ENCODE measurements at places on chromosomes 7 and 10.

DNA sequence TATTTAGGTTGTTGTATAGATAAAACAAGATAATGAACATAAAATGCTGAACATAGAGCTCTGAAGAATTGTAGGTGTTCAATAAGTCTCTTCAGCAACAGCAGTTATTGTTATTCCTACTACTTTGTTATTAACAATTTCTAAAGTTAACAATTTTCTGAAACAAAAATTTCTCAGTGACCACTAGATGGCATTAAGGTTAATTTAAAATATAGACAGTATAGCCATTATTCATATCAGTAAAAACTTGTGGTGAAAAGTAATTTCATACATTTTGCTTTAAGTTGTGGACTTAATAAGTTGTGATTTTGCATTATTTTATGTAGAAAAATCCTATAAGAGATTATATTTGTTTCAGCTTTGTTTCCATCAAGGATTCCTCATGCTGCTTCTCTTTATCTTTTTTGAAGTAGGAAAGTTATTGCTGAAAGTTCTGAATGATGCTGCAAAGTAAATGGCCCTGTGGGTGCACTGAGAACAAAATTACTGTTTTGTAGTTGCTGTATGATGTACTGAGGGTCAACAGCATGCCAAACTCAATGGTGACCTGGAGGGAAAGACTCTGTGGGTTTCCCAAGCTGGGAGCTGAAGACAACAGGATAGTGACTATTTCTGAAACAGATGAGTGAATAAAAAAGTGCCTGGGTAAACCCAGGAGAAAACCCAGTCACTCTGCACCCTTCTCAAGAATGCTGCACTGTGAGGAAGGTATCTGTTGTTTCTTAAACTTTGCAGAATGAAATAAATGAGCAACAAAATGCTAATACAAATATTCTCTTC lies 253.6 kb downstream of the KIF20B start:
- no peak for DNase-seq

DNA sequence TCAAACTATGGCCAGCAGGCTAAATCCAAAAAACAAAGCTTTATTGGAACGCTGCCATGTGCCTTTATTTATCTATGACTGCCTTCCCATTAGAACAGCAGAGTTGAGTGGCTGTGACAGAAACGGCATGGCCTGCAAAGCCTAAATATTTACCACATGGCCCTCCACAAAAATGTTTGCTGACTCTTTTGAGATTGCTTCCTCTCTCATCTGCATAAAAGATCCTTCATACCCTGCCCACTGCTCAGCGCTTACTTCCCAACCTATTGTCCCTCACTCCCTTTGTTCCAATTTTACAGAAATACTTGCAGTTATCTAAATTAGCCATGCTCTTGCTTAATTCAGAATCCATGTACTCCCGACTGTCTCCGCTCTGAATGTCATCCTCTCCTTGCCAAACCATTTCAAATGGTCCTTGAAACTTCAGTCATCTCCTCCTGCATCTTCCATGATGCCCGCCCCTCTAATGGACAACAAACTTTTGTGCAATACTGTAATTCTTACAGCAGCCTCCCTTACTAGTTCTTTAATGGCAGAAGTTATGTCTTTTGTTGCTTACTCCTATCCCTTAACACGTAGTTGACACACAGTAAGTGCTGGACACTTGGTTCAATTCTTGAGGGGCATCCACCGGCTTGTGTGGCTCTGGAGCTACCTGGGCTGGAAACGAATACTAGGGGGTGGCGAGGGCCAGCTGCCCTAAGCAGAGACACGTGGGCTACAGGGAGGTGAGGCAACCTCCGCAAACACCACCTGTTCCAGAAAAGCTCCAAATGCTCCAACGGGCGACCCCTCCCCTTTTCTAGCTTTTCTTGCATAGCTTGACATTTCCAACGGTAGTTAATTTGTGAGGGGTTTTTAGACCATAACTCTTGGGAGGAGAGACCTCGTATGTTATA lies 832 bp downstream of the XRCC2 start:
- DNase-seq, result peak; percentile 25

DNA sequence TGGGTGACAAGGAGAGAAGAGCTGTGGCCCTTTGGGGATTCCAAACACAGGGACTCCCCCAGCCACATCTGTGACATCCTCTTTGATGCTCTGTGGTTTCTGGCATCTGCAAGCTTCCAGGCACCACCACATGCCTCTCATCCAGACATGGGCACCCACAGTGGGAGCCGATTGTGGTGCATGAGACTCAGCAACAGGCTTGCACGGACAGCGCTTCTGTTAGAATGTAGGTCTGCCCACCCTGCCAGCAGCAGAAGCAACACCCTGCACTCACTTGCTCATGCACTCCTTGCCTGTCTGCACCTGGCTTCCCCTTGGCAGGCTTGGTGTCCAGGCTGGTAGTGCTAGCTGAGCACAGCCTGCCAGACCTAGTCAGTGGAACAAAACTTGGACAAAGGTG lies 735.0 kb upstream of the ZWINT start:
- no peak for DNase-seq

DNA sequence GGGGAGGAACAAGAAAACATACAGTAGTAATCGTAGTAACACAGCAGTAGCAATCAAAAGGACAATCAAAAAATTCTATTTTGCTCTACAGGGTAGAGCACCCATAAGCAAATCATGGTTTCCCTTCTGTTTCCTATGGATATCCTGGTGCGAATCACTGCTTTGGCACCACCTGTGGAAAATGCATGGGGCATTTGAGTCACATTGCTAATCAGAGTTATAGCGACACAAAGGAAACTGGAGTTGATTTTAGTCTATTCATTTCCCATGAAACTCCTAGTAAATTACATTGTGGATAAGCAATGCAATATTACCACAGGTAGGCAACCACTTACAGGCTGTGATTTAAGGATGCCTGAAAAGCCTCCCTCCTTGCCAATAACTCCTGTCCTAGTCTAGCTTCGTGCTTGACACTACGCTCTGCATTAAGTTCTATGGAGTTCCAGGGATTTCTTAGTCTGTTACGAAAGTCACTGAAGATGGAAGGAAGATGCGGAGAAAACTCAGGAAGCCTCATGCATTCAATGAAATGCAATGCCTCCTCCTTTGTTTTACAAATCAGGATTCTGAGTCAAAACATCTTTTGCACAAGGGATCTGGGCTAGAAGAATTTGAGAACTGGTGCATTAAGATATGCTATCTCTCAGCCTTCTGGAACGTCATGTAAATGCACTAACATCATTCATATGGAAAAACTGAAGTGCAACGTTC lies 188.4 kb downstream of the DGKI start:
- DNase-seq, result no peak

DNA sequence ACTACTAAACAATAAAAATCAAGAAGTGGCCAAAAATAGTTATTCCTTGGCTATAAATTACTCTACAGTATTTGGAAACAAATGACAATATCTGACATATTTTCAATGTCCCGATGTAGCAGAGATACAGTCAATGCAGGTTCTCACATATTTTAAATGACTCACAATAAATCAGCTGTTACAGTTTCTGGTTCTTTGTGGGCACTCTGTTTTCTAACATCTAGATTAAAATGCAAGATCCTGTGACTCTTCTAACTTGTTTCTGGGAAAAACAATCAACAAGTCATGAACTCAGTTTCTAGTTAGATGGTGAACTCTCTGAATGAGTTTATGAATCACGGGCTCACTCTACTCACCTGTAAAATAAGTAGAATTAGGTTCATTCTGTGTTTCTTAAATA lies 849.6 kb upstream of the MBL2 start:
- DNase-seq, result no peak

DNA sequence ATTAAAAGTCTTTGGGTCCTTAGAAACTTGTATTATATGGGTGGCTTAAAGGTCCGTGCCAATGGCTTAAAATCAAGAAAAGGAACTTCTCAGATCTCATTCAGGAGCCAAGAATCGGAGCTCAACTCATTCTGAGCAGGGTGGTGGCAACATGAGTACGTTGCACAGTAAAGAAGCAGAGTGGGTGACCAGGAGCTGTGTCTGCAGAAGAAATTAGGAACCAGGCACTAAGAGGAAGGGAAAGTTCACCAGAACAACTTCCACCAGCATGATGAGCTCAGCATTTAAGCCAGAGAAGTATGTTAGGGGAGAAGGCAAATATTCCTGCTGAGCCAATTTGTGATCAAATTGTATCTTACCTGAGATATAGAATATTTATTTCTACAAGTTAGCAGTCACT lies 236.0 kb upstream of the NRP1 start:
- DNase-seq, result no peak

DNA sequence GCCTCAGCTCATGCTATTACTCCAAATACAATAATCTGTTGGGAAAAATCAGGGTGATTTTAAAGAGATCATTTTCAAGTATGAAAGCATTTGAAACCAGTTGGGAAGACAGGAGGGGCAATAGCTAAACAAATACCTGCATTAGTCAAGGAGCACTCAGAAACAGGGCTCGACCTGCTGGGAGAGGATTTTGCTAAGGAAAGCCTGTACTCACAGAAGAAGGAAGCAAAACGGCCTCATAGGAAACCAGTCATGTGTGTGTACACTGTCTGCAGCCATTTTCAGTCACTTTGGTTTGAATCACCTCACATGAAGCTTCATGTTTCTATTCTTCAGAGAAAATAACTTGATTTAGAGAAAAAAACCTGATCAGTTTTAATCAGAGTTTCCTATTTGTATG lies 38.6 kb downstream of the FZD1 start:
- DNase-seq, result no peak

- DNase-seq, result no peak
Observed at GRCh38 chr7:27203365-27203953, 3.6 kb upstream of the HOXA13 start.

- no peak for DNase-seq
Observed at GRCh38 chr10:17021656-17022465, 107.8 kb downstream of the CUBN start.

DNA sequence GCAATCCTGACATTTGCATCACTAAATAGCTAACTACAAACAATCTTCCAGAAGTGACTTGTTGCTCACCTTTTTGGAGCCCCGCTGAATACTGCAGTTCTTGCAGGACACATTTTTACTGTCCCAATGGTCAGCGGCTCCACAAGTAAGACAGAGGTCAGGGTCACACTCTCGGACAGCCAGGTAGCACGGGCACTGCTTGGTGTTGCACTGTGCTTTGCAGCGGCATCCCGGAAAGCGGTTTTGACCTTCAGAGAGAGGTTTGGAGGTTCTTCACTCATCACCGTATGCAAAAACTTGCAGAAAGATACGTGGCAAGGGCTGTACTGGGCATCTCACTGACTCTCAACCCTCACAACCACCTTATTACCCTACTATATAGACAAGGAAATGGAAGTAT lies 70.2 kb downstream of the EZH2 start:
- no peak for DNase-seq

DNA sequence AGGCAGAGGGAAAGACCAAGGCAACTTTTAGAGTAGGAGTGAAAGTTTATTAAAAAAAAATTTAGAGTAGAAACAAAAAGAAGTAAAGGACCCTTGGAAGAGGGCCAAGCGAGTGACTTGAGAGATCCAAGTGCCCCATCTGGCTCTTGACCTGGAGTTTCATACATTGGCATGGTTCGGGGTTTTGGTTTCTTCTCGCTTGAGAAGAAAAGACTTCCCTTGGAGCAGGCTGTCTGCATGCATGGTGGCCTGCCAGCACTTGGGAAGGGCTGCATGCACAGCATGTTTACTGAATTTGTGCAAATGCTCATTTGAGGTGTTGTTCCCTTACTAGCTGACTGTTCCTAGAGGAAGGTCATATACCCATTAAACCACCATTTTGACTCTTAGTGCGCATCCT lies 8.8 kb upstream of the ADO start:
- no peak for DNase-seq

GRCh38 chr10:19767876-19768275 lies 48.4 kb upstream of the PLXDC2 start:
- DNase-seq, result no peak

DNA sequence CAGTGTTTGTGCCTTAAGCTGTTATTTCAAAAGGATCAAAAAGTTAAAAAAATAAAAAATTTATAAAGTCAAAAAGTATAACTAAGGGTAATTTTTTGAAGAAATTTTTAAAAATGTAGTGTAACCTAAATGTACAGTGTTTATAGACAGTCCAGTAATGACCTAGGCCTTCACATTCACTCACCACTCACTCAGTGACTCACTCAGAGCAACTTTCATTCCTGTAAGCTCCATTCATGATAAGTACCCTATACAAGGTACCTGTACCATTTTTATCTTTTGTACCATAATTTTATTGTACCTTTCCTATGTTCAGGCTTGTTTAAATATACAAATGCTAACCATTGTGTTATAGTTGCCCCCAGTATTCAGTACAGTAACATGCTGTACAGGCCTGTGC lies 21.5 kb downstream of the DNAJC9 start:
- no peak for DNase-seq

GRCh38 chr7:16989811-16990413 lies 108.1 kb upstream of the AGR3 start:
- peak; percentile 67 for DNase-seq
